ENCODE measurements at places on chromosomes 4 and X.

- peak; percentile 73 for DNase-seq
Measured at GRCh38 chr4:48778431-48779094, 1.5 kb downstream of the FRYL start.

- DNase-seq, result peak; percentile 74
Measured at GRCh38 chrX:25206778-25207177, 191.0 kb upstream of the ARX start.

GRCh38 chr4:172751550-172751949 is 417.1 kb upstream of the GALNT7 start:
- DNase-seq, result no peak

GRCh38 chr4:42404001-42404400 is 6.7 kb downstream of the SHISA3 start:
- no peak for DNase-seq

- no peak for DNase-seq
Measured at GRCh38 chr4:77852892-77853495, 9.6 kb upstream of the MRPL1 start.

DNA sequence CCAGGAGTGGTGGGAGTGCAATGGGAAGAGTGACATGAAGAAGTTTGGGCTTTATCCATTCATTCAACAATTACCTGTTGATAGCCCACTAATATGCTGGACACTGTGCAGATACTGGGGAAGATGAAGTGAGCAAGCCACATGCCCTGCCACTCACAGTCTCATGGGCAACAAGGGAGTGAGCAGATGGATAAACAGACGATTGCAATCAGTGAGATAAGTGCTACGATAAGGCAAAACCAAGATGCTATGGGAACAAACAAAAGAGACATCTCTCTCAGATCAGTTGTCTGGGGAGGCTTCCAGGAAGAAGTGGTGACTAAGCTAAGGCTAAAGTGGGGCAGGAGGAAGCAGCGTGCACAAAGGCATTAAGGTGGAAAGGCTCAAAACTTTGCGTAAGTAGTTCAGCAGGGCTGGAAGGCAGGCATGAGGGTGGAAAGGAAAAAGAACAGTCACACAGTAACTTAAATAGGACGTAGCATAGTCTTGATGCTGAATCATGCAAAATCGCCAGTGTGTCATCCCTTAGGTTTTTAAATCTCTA is 31.7 kb downstream of the GAB3 start:
- DNase-seq, result peak; percentile 90

GRCh38 chr4:15262396-15262795 is 165.4 kb upstream of the C1QTNF7 start:
- peak; percentile 77 for DNase-seq

- no peak for DNase-seq
Measured at GRCh38 chrX:150282953-150283352, 80.2 kb upstream of the MAMLD1 start.

DNA sequence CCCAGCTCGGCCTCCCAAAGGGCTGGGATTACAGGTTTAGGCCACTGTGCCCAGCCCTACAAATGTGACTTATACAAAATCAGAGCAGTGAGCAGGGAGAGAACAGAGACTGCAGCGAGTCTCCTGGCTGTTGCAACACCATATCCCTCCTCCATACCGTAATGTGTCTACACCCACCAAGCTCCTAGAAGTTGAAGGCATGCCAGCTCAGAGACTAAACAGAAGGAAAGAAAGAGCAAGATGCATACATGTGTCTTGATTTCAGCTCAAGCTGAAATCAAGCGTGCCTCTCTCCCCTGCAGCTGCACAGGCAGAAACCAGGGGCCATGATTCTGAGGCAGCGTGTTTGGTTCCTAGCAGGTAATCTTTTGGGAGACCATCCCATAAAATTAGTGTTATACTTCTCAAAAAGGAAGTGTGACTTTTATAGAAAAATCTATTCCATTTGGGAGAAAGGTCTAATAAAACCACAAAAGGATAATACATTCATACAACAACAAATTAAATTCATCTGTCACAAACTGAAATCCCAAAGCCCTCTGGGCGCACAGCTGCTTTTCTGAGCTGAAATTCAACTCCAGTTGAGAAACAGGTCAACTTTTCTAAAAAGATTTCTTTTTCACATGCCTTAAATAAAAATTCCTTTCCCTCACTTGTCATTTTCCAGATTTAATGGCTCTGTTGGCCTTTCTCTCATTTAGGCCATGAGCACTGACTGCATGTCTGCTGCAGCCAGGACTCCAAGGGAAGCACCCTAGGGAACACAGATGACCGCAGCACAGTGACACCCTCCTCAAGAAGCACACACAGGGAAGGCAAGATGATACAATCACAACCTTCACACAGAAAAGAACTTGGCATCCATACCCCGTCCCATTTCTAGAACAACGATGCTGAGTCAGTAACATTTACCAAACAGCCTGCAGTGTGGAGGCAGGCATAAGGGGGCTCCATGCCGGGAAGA is 34.4 kb downstream of the AFAP1 start:
- DNase-seq, result peak; percentile 37

- peak; percentile 49 for DNase-seq
Measured at GRCh38 chr4:150089732-150090131, 11.5 kb downstream of the DCLK2 start.

DNA sequence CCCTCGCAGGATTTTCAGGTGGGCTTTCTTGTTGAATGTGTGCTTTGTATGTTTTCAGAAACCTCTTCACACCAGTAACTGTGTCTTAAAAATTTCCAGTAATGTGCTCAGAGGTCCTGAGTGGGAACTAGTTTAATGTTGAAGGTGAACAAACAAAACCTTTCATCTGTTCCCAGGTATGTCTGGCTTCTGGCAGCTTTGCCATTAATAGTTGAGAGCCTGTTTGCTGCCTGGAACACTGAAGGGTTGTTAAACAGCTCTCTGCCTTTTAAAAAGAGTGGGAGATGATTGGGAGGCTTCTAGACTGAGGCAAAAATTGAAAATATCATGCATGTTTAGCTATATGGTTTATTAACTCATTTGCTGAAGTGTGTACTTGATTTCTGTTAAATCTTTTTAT is 161.2 kb upstream of the AGTR2 start:
- no peak for DNase-seq

DNA sequence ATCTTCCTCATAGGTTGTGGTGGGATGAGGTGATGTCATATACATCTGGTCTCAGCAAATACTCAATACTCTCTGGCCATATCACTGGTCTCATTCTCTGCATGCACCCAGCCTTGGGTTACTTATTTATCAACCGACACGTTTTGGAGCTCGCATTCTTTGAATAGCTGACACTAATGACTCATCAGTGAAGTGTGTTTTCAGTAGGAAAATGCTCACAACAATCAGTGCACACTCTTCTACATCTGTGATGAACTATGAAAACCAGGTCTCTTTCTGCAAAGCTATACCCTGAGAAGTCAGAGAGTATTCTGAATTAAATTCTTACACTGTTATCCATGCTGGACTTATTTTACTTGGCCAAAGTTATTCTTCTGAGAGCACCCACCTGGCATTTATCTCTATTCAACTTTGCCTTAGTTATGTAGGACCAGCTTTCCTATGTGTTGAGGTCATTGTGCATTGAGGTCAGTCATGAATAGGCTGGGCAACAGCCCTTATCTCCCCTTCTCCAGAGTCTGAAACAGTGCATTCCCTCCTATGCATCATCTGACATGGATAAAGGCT is 58.7 kb upstream of the DHX15 start:
- DNase-seq, result peak; percentile 59

GRCh38 chrX:37815366-37815765 is 32.0 kb downstream of the DYNLT3 start:
- DNase-seq, result no peak

GRCh38 chrX:124098089-124098488 is 136.6 kb downstream of the STAG2 start:
- DNase-seq, result peak; percentile 35

DNA sequence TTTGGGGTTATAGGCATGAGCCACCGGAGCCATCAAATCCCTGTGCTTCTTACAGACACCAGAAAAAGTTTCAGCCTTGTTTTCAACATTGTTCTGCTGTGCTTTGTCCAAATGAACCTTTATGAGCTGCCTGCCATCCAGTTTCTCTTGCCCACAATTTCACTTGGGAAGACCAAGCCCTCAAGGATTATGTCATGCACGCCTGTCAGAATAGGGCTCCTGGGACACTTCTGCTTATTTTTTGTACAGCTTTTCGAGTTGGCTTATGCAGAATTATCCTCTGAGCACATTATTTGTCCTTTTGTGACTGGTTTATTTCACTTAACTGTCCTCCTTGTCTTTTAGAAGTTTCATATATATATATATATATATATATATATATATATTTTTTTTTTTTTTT is 16.2 kb downstream of the UBE2K start:
- no peak for DNase-seq

GRCh38 chrX:47836164-47837072 is at the start of gene ZNF81:
TSS of gene ZNF81 (plus strand) at chrX:47836902. CDS start at chrX:47846268, 9,366 bp downstream.
- peak; percentile 90 for DNase-seq

- peak; percentile 15 for DNase-seq
Measured at GRCh38 chr4:111330786-111331185, 707.9 kb upstream of the PITX2 start.

DNA sequence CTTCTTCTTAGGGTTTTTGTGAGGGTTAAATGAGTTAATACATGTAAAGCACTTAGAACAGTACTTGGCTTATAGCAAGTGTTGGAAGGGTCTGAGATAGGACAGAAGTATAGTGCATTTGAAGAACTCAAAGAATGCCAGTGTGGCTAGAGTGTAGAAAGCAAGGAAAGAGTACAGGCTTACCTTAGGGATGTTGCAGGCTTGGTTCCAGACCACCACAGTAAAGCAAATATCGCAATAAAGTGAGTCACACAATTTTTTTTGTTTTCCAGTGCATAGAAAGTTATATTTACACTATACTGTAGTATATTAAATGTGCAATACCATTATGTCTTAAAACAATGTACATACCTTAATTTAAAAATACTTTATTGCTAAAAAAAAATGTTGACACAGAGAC is 41.3 kb downstream of the KIF4A start:
- no peak for DNase-seq

DNA sequence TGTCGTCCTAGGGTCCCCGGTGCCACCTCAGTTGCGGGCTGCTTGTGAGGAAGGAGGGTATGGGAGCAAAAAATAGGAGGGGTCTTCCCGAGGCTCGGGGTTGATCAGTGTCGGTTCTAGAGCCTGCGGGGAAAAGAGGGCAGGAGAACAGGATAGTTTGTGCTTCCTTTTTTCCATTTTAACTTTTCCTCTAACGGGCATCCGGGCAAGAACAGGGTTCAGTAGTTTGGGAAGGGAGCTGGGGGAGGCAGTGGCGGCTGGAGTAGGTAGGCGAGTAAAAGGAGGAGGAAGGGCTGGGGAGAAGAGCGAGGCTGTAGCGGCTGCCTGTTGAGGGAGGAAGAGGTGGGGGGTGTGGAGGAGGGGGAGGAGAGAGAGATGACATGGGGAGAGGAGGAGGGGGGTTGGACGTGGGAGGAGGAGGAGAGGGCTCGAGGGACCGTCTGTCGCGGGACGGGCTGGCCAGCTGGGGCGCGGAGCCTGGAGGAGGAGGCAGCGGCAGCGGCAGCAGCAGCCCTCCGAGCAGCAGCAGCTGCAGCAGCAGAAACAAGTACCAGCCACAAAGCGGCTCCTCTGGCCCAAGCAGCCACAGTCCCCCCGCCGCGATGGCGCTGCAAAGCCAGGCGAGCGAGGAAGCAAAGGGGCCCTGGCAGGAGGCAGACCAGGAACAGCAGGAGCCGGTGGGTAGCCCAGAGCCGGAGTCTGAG is at the start of gene SLC16A2:
SLC16A2 (plus strand) TSS at position 458 of the 704 bp plus-strand sequence; CDS start at position 603, 145 bp downstream.
- peak; percentile 50 for DNase-seq

DNA sequence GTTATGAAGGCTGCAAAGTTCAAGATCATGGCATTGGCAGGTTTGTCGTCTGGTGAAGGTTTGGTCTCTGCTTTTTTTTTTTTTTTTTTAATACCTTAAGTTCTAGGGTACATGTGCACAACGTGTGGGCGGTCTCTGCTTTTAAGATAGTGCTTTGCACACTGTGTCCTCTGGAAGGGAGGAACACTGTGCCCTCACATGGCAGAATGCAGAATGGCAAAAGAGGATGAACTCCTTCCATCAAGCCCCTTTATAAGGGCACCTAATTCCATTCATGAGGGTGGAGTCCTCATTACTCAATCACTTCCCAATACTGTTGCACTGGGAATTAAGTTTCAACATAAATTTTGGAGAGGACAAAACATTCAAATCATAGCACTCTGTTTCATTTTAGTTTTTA is 101.4 kb downstream of the GLRA2 start:
- peak; percentile 1 for DNase-seq

DNA sequence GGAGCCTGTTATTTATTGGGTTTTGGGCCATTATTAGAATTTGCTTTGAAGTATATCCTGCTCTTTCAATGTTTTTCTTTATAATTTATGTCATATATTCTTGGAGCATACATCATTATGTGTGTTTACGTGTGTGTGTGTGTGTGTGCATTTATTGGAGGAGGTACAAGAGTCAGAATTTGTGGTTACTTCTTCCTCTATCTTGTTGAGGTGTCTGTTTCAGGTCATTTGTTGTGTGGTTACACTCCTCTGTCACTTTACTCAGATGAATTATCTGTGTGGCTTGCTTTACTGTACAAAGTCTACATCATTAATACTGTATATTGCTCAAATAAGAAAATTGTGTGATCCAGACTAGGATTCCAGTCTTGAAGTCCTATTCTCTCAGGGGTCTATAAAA is 1957.4 kb upstream of the TENM3 start:
- no peak for DNase-seq

- no peak for DNase-seq
Measured at GRCh38 chrX:132015875-132016274, 7.2 kb upstream of the STK26 start.

- DNase-seq, result no peak
Measured at GRCh38 chr4:139660568-139661043, 5.0 kb upstream of the MGST2 start.

DNA sequence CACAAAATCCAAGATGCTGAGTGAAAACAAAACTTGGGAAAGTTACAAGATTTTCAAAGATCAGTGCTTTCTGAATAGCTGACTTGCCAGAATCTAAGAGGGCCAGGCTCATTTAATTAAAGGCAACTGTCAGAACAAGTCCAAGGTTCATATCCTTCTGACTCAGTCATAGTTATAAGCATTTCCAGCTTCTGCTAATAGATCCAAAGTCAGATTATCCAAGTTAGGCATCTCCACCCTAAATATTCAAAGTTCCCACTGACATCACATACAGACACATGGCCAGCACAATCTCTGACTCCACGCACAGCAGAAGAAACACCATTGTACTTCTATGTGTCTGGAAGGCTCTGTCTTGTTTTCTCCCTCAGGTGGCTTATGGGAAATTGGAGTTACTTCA is 41.8 kb downstream of the GASK1B start:
- no peak for DNase-seq

- DNase-seq, result no peak
Measured at GRCh38 chr4:166625018-166625637, 609.2 kb downstream of the SPOCK3 start.

- DNase-seq, result peak; percentile 5
Measured at GRCh38 chr4:54553001-54553400, 104.8 kb upstream of the KIT start.

GRCh38 chrX:36568946-36569345 is 439.2 kb upstream of the FAM47C start:
- no peak for DNase-seq

DNA sequence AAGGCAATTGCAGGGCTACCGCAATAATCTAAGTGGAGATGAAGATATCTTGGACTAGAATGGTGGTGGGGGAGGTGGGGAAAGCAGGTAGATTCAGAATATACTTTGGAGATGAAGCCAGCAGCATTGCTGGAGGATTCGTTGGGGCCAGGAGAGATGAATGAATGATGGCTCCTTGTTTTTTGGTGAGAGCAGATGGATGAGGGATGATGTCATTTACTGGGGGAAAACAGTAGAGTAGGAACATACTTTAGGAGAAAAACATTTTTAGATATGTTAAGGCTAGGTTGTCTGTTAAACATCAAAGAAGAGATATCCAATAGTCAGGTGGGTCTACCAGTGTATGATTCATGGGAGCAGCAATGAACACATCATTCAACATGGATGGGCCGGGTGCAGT is 5.8 kb downstream of the CCDC110 start:
- DNase-seq, result no peak
